ENCODE measurements at places on chromosomes 12 and 14.

DNA sequence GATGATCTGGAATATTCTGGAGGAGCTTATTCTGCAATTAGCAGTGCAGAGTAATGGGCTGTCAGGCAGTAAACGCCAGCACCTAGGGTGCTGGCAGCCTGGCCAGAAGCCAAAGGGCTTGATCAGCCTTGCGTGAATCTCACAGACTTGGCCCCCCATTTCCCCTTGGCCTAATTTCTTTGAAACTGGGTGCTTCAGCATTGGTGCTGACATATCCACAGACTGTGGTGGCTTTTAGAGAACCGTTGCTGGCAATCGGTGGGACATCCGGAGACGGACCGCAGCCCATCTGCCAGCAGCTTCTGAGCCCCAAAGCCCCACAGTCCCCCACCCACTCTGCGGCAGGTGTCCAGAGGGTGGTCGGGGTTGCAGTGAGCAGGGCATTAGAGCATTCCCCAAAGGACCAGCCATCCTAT is 157.1 kb downstream of the CALM1 start:
- DNase-seq = no peak

GRCh38 chr12:90473831-90474230 is 481.1 kb downstream of the CCER1 start:
- DNase-seq = no peak

DNA sequence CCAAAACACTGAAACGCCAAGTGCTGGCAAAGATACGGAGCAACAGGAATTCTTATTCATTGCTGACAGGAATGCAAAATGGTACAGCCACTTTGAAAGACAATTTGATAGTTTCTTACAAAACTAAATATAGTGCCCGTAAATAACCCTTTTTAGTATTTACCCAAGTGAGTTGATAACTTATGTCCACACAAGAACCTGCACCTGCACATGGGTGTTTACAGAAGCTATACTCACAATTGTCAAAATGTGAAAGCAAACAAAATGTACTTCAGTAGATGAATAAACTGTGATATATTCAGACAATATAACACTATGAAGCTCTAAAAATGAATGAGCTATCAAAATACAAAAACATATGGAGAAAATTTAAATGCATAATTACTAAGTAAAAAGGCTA is 86.6 kb downstream of the ATXN7L3B start:
- DNase-seq = no peak

DNA sequence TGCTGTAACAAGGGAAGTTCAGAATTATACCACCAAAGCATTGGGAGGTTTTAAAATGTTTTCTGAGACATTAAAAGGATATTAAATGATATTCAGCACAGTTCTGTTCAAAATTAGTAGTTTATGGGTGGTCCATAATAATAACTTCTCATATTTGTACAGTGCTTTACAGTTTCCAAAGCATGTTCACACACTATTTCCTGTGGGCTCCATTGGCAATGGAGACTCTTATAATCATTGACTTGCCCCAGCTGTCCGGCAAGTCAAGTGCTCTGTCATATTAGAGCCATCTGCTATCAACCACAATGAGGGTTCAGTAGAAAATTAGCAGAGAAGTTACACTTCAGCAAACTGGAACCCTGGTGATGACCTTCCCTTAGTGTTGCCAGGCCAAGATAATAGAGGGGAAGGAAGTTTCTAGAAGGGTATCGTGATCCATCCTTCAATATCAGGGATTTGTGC is 526.6 kb upstream of the CCDC196 start:
- DNase-seq = no peak

- no peak for DNase-seq
These were observed 44.5 kb downstream of the TECPR2 start for GRCh38 chr14:102407258-102407657.

Data from CD4-positive, alpha-beta T cell treated with Interleukin-17A for 1 hour (primary cell).